ENCODE measurements at places on chromosomes 5 and 9.

DNA sequence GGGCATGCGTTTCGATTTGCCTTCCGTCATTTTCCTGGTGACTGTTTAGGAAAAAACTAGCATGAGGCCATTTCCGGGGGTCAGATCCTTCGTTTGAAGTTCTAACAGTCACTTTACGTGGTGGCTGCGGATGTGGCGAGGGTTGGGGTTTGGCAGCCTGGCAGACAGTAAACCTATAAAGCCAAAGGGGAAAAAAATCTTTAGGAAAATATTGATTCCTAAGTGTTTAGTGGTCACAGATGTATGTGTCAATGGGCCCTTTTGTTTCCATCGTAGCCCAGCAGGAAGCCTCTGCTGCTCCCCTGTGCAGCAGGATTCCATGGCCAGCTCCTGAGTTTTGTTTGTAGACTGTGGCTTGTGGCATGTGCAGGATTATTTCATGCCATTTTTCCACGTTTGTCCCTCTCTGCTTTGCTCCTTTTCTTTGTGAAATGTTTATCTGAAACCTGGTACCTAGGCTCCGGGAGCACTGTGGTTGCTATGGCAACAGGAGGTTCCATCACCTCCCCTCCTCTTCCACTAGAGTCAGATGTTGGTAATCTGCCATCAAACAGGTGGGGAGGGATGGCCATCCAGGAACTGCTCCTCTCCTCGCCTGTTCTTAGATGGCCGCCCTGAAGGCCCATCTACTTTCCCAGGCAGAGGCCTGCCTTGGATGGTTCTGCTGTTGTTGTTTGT, 202.3 kb downstream of the AOPEP start:
- DNase-seq = peak; percentile 67

DNA sequence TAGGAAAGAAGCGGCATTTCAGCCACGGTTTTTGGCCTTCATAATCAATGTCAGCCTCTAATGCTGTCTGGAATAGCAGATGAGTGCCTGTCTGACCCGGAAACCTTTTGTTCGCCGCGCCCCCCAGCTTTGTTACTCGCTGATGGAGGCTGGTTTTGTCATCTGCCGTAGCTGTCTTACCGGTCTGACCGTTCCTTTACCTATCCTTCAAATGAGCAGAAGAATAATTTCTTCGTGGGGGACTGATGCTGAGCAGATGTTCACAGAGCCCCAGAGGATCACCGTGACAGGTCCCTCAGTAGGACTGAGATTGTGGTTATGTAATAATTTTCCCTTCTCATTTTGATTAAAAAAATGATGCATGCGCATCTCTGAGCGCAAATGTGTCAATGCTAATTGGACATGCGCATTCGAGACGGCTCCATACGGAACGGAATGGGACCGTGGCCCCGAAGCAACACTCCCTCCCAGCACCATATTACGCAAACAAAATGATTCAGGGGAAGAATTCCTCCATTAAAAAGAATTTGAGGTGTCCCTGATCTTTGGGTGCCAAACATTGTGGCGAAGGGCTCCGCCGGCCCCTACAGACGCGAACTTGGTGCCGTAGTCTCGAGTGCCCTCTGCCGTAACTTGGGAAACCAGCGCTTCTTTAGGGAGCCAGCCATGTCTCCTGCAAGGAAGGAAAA, 27.6 kb downstream of the TLX3 start:
- peak; percentile 64 for DNase-seq

- DNase-seq = no peak
Observed at GRCh38 chr9:88387036-88387551, 1.1 kb upstream of the SPIN1 start.

DNA sequence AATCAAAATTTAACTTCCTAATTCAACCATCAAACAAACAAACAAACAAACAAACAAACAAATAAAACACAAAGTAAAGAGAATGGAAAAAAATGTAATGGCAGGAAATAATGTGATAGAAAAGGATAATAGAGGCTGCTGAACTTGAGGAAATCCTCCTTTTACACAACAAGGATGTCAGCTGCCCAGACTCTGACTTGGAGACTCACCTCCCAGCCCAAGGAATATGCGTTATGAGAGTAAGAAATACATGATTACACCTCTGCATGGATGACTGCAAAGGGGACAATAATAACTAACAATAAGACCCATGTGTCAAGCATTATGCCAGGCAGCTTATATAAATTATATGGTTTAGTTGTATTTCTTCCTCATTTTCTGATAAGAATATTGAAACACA, 46.6 kb upstream of the JAK2 start:
- no peak for DNase-seq

DNA sequence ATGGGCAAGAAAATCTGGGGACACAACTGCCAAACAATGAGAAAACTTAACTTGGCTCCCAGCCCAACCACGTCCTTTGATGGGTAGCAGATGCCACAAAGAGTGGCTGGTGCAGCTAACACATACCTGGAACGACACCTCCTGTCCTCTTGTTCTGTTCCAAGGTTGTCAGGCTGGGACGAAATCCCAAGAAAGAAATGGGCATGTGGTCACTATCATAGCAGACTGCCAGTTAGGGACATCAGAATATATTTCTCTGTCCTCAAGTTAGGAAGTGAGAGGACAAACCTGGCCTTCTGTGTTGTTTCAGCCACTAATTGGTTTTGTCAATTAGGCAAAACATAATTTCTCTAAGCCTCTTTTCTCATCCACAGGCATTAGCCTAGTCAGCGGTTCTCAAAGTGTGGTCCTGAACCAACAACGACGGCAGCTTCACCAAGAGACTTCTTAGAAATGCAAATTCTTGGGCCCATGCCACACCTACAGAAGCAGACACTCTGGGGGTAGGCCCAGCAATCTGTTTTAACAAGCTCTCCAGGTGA, 63.4 kb downstream of the RAPGEF1 start:
- no peak for DNase-seq

DNA sequence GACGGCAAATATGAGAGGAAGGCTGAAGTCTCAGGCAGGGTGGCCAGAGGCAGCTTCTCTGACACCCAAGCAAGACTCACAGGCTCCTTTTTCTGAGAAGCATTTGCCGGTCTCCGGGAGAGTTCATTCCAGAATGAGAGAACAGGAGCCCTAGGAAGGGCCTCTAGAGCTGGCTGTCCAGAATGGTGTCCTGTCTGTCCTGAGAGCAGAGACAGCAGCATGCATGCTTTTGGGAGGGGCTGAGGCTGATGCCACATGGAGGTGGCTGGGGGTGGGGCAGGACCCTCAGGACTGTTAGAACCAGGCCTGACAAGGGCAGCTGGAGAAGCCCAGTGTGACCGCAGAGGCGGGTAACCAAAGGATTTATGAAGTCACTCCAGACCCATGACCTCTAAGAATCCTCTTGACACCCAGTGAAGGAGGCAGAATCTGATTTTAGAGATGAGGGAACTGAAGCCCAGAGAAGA, 60.0 kb downstream of the SHB start:
- DNase-seq = no peak

DNA sequence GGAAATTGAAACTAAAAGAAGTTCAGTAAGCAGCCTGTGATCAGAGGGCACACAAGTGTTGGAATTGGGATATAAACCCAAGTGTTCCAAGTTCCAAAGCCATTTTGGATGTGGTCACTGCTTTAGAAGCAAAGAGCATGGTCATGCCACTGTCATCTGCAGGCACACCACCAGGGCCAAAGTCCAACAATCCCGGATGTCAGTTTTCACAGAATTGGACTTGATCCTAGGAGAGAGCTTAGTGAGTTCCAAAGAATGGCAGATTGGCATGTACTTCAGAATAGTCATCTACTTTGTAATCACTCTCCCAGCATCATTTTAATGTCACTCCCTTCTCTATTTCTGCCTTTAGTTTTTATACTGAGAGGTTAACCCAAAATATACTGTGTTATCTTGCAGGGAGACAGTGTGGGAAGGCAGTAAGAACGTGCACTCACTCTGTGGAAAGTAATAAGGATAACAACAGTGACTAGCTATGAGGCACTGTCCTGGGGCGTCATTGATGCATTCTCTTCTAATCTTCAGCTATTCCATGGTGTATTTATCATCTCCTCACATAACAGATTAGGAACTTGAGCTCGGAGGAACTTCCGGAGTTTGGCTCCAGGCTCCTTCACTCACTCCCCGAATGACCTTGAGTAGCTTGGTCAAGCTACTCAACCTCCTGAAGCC, 388.0 kb downstream of the ACTL7B start:
- peak; percentile 17 for DNase-seq

GRCh38 chr9:124676159-124676551, 95.0 kb downstream of the NR6A1 start:
- no peak for DNase-seq

GRCh38 chr9:100640447-100641050, 62.7 kb downstream of the CAVIN4 start:
- no peak for DNase-seq

DNA sequence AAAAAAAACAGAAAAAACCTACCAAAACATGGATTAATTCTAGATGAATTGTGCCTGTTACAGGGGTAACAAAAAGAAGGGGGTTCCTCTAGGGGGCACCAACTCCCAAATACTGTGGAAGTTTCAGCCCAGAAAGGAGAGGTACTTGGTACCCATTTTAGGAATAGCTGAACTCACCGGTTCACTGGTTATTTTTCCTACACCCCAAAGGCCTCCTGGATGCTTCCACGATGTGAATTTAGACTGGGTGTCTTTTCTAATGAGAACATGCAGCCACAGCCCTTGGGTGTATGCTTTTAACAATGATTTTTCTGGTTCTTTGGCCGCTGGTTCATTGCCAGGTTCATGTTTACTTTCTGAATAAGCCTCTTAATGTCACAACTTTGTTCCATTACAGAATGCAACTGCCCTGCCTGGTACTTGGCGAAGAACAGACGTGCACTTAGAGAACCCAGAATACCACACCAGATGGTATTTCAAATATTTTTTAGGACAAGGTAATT, 46.7 kb downstream of the GARNL3 start:
- peak; percentile 15 for DNase-seq

GRCh38 chr5:177130211-177131018, 3.2 kb upstream of the NSD1 start:
- peak; percentile 55 for DNase-seq

DNA sequence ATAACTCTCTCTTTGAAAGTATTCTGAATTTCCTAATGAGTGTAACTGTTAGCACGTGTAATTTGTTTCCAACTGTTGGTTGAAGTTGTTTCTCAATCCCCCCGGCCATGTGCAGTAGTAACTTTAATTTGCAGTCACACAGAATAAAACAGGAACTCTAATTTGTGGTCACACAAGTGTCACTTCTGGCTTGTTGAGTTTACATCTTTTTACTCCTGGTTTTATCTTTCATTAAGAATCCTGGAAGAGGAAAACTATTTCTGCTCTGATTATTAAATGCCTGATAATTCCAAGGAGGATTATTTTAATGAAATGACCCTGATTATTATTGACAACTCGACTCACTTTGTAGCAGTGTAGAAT, 1.2 kb downstream of the SCAMP1 start:
- no peak for DNase-seq

DNA sequence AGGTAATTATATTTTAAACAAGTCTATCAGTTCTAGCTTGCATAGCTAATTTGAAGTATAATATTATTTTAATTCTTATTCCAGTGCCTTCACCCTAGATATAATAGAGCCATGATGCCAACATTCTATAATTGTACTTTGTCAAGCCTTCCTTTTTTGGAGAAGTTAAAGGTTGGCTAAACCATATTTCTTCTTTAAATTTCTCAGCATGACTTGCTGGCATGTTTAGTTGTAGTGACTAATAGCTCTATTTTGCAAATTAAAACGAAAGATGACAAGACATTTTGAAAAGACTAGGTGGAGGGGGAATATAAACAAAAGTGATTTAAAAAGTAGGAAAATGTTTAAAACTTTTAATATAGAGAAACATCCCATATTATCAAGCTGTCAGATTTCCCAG, 400.7 kb downstream of the PSAT1 start:
- peak; percentile 58 for DNase-seq

GRCh38 chr5:179137016-179137642, 77.0 kb downstream of the ZNF354C start:
- DNase-seq = no peak

DNA sequence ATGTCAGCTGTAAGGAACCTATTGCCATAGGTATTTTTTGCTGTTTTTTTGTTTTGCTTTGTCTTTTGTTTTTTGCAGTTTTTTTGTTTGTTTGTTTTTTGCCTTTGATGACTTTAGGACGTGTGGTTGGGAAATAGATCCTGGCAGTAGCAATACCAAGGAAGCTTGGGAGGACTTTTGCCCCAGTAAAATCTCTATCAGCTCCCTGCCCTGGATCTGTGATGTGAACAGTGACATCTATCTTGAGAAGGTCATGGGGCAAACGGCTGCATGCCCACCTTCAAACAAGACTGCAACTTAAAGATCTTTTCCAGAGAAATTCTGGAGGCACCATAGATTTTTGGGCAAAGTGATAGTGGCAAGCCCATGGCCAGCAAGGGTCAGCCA, 5.4 kb upstream of the ADRA1B start:
- no peak for DNase-seq

GRCh38 chr9:69168709-69169217, 5.3 kb upstream of the TJP2 start:
- peak; percentile 20 for DNase-seq

DNA sequence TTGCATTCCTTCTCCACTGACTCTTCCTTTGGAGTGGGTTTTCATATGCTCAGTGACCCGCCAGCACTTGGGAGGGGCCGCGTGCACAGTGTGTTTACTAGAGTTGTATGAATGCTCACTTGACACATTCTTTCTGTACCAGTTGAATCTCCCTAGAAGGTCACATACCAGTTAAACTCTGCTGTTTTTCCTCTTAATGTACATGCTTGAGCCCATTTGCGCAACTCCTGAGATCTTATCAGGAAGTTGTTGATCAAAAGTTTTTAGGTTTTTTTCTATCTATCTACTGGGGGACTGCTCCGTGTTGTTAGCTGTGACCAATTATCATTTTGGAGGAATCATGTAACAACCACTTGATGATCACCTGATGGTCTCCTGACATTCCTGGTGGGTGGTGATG, 392.7 kb downstream of the CDH9 start:
- no peak for DNase-seq

- peak; percentile 44 for DNase-seq
Observed at GRCh38 chr5:130234816-130235215, 330.6 kb downstream of the CHSY3 start.

- no peak for DNase-seq
Observed at GRCh38 chr9:37575511-37575914, 667 bp downstream of the FBXO10 start.

GRCh38 chr5:107002115-107002514, 668.6 kb downstream of the EFNA5 start:
- no peak for DNase-seq

DNA sequence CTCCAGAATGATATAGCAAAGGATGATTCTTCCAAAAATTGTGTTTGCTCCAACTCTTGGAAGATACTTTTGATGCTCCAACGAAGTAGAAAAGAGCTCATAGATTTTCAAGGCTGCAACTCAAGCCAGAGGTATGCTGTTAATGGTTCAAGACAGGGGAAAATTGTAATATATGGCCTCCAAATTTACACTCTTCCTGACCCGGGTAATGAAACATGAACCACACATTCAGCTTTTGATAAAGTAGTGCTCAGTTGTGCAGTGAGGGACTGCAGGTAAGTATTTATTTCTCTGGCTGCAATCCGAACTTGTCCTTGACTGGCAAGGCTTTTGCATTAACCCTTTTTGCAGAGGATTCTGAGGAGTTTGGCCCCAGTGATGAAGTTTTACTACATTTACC, 446.4 kb downstream of the RASEF start:
- DNase-seq = no peak

- DNase-seq = no peak
Observed at GRCh38 chr9:89277454-89277853, 33.5 kb upstream of the CKS2 start.
